ENCODE measurements at places on chromosomes 3 and 15. TPM values are rescaled to one million over a fixed set of nuclear protein-coding genes. Genes with fewer than 3 reads are reported as not detected.

Gene ROPN1
- total RNA-seq, result not detected

Gene WNT7A
- total RNA-seq, result not detected

Gene OR5H14
- not detected for total RNA-seq

Gene IL17RC
- total RNA-seq, result 34.1 TPM

Gene NEK4
- total RNA-seq, result 12.2 TPM

Gene RPL4
- 5,333 TPM for total RNA-seq

Gene B2M
- total RNA-seq, result 1,994 TPM

Gene TTC23
- total RNA-seq, result 20.7 TPM

Gene SLC6A1
- not detected for total RNA-seq

Gene HCLS1
- 1.9 TPM for total RNA-seq

Gene HIGD2B
- not detected for total RNA-seq

Gene MYZAP
- 0.72 TPM for total RNA-seq

Gene BLM
- total RNA-seq, result 1.6 TPM

Gene COL7A1
- total RNA-seq, result 104 TPM

Gene CLRN1
- total RNA-seq, result not detected
